ENCODE measurements at places on chromosomes 16 and 17.

GRCh38 chr16:5526826-5527225 is 429.2 kb upstream of the EEF2KMT start:
- no peak for DNase-seq

DNA sequence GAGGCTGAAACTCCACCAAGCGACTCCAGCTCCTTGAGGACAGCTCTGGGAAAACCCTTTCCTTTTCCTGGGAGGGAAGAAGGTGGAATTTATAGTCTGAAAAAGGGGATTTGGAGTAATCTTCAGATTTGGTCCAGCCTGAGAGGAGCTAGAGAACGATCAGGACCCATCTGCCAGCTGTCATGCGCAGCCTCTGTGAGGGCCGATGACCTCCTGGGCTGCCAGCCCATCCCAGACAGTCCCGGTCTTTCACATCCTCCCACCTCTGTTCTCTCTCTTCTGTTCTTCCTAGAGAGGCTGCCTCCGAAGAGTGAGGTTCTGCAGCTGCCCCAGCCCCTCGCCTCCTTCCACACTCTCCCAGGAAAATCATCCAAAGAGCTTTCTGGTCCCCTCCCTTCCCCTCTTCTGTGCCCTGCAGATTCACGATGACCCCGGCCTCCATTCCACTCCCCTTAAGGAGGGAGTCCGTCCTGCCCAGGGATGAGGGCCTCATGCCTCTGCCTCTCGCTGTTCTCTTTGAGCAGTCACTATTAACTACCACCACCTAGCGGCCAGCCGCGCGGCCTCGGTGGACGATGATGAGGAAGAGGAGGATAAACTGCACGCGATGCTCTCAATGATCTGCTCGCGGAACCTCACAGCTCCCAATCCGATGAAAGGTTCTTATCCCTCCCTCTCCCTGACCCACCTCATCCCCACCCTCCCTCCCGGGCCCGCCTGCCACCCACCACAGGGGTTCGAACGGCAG is 29.6 kb downstream of the SGSM2 start:
- no peak for DNase-seq

- no peak for DNase-seq
Measured at GRCh38 chr16:68219725-68220351, 16.1 kb downstream of the ESRP2 start.

- no peak for DNase-seq
Measured at GRCh38 chr16:17529982-17530760, 59.4 kb upstream of the XYLT1 start.

- no peak for DNase-seq
Measured at GRCh38 chr16:57019746-57020145, 30.4 kb downstream of the NLRC5 start.

- no peak for DNase-seq
Measured at GRCh38 chr16:3807425-3808123, 72.9 kb downstream of the CREBBP start.

GRCh38 chr16:27253526-27253930 is 15.0 kb downstream of the NSMCE1 start:
- DNase-seq, result no peak

DNA sequence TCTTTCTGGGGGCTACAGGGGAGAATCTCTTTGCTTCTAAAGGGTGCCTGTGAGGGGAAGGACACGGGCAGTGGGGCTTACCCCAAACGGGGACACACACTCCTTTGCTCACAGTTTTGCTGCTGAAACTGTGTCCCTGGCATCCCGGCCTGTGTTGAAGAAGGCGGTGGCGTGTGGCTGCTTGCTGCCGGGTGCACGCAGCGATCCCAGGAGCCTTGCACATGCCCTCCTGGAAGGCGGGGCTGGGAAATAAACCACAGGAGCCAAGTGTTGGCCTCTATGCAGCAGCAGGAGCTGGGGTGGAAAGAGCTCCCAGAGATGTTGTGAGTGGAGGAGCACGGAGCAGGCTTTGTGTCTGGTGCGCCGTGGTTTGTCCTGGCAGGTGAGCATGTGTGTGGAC is 131.0 kb upstream of the CIBAR2 start:
- no peak for DNase-seq

DNA sequence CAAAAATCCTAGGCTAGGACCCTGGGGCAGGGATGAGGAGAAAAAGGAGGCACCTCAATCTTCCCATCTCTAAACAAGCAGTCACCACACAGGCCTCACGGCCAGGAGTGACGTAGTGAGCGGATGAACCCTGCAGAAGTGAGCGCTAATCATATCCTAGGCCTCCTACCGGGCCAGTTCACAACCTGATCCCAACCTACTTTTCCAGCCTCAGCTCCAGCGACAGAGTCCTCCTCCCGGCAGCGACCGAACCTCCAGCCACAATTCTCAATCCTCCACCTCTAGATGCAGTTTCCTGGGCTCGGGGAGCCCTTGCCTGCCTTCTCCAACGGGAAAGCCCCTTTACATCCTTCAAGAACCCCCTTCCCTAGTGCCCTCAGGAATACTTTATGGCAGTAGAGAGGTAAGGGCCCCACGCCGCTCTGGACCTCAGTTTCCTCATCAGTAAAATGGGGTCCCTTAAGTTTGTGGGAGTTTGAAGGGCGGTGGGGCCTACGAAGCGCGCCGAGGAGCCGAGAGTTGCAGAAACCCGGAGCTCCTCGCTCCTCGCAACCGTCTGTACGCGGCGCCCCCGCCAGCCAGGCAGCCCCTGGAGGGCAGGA is 1.4 kb downstream of the ZNF668 start:
- DNase-seq, result no peak

- DNase-seq, result no peak
Measured at GRCh38 chr17:17913695-17914332, 58.4 kb downstream of the TOM1L2 start.

DNA sequence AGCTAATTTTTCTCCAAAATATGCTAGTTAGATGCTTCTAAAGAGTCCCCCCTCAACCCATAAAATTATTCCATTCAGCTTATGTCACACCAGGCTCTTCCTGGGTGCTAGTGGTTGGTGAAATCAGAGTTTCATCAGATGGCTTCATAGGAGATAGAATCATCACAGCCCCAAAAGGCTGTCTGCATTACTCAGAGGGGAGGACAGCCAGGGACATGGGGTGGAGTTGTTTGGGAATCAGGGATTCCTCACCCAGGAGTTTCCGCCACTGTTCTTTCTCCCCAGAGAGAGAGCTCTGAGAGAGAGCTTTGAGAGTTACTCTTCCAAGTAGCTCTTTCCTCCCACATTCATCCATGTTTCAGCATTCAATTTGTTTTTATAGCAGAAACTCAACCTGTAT is 288 bp upstream of the KRT34 start:
- no peak for DNase-seq

GRCh38 chr16:66651965-66652364 is 44.6 kb downstream of the CMTM4 start:
- no peak for DNase-seq

DNA sequence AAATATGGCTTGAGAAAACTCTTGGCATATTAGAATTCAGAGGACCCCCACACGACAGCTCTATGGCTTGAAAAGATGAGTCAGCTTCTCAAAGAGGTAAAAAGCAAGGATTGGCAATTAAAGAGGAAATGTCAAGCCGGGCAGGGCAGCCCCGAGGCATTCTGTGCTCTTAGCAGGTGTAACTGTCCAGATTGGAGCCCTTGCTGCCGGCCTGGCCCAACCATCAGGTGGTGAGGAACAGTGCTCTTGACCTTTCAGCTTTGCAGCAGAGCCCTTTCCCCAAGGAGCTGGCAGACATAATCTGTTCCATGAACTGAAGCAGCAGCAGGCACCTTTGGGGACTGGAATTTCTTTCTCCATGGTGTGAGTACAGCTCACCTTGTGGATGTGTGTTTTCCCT is 287.8 kb downstream of the UTP18 start:
- DNase-seq, result no peak

DNA sequence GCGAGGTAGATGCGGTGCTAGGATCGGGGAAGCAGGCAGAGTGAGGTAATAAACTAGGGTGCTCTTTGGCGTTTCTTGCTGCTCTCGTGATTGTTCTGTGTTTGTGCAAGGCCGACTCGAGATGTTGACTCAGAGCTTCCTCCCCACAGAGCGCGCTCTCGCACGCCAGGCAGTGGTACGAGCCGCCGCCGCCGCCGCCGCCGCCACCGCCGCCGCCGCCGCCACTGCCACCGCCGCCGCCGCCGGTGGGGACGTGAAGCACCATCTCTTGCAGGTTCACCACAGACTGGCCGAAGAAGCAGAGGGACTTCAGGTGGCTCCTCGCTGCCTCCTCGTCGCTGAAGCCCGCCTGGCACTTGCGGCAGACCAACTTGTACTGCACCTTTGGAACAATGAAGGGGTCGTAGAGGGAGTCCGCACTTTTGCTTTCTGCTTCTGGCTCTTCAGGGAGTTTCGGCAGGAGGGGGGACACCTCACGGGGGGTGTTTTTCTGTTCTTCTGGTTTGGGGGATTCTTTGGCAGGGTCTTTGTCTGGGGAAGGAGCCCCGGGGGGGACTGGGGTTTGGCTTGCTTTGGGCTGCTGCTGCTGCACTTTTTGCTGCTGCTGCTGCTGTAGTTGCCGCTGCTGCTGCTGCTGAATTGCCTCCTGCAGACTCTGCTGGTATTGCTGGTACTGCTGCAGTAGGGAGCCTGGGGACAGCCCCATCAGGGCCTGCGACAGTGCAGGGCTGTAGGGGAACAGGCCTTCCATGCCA is 260.2 kb downstream of the ZFHX3 start:
- peak; percentile 25 for DNase-seq

DNA sequence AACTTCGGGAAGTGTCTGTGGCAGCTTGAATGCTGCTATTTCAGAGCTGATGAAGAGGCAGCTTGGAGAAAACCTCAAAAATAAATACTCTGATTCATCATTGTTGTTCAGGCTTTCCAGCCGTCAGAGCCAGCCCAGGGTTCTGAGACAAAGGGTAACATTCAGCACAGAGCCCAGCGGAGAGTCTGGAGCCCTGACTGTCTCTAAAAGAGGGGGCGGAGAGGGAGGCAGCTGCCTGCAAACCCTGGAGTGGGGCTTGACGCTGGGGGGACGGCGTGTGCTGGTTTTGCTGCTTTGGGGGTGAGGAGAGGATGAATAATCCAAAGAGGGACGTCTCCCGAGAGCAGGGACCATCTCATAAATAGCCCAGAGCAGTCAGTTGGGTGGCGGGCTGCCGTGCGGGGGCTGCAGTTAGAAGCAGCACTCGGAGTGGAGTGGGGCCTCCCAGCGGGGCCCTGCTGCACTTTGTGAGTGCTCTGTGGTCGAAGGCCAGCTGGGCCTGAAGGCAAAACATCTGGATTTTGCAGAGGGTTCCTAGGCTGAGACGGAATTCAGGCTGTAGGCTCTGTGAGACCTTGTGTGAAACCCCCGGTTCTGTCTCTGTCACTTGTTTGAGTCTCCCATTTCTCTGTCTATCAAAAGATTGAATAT is 237.8 kb downstream of the PRKCA start:
- no peak for DNase-seq

GRCh38 chr16:55443434-55444346 is 35.3 kb upstream of the MMP2 start:
- DNase-seq, result no peak

GRCh38 chr17:8341456-8341855 is 1.8 kb downstream of the ODF4 start:
- DNase-seq, result no peak

- no peak for DNase-seq
Measured at GRCh38 chr17:55681342-55681700, 41.3 kb downstream of the TMEM100 start.

- no peak for DNase-seq
Measured at GRCh38 chr16:52494145-52494544, 52.8 kb downstream of the TOX3 start.

DNA sequence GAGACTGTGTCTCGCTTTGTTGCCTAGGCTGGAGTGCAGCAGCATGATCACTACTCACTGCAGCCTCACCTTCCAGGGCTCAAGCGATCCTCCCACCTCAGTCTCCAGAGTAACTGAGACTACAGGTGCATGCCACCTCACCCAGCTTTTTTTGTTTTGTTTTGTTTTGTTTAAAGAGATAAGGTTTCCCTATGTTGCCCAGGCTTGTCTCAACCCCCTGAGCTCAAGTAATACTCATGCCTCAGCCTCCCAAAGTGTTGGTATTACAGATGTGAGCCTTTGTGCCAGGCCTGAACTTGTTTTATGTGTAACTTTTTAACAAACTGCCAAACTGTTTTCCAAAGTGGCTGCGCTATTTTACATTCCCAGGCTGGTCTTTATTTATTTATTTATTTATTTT is 41.8 kb upstream of the NUDT7 start:
- DNase-seq, result no peak

DNA sequence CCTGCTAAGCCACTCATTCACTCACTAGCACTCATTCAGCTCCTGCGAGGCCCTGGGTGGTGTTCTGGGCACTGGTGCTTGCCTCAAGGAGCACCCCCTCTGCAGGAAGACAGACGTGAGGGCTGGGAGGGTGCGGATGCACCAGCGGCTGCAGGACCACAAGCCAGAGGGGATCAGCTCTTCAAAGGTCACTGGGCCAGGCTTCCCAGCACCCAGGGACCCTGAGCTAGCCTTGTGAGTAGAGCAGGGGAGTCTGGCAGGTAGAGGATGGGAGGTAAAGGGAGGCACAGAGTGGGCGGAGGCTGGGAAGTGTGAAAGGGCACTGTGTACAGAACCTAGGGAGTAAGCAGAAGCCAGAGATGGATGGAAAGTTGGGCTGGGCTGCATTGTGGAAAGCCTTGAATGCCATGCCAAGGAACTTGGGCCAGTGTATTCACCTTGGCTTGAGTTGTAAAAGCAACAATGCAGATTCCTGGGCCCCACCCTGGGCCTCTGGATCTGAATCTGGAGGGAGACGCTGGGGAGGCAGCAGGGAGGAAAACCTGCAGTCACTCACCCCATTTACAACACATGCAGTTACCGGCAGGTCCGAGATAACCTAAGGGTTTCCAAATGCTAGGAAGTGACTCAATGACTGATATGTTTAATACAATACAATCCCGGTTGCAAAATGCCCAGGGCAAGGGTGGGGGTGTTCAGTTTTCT is 1.7 kb downstream of the IL4R start:
- no peak for DNase-seq

GRCh38 chr16:57469046-57469445 is 6.6 kb downstream of the POLR2C start:
- DNase-seq, result no peak

- DNase-seq, result no peak
Measured at GRCh38 chr17:57928928-57929327, 26.3 kb downstream of the CUEDC1 start.

GRCh38 chr16:50402298-50402895 is 33.6 kb upstream of the BRD7 start:
- no peak for DNase-seq

DNA sequence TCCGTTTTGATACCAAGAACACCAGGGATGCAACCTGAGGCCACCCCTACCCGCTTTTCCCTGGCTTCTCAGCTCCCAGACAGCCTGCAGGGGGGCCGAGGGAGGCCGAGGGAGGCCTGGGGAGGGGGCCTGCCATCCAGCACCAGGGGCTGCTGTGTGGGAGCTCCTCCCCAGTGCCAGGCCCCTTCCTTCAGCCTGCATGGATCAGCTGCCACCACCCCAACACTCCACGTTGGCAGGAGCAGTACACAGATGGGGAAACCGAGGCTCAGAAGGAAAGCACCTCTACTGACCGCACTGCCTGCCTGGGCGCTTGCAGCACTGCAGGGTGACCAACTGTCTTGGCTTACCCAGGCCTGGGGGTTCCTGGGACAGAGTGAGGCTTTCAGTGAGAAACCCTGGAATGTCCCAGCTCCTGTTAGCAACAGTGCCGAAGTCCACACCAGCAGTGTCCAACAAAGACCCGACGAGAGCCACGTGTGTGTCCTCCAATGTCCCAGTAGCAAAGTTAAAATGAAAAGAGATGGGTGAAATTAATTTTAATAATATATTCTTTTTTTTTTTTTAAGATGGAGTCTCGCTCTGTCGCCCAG is 5.3 kb upstream of the OSGIN1 start:
- DNase-seq, result no peak
